Large intestine (tissue), 12 donors: ENCODE measurements at places on chromosomes 2 and 18. TPM values are rescaled to one million over a fixed set of nuclear protein-coding genes. Genes with fewer than 3 reads are reported as not detected.
A peak's percentile ranks its signal among the peaks of the same experiment; 100 is the strongest.

MC5R gene
- polyA plus RNA-seq: 0.66 TPM

DNA sequence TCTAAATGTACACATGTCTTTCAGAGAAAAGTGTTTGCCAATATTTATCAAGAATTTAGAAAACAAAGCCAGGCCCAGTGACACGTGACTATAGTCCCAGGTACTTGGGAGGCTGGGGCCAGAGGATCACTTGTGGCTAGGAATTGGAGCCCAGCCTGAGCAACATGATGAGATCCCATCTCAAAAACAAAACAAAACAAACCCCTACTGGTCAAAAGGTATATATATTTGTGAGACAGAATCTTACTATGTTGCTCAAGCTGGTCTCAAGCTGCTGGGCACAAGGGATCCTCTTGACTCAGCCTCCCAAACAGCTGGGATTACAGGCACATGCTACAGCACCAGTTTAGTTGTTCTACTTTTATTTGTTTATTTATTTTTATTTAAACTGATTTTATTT is 79.2 kb downstream of the ZDBF2 start:
- no peak for DNase-seq

TWIST2 gene
- polyA plus RNA-seq: 4.9 TPM

- peak; percentile 2 for DNase-seq
Observed at GRCh38 chr18:76208678-76209306, 286.2 kb downstream of the ZNF516 start.

DNA sequence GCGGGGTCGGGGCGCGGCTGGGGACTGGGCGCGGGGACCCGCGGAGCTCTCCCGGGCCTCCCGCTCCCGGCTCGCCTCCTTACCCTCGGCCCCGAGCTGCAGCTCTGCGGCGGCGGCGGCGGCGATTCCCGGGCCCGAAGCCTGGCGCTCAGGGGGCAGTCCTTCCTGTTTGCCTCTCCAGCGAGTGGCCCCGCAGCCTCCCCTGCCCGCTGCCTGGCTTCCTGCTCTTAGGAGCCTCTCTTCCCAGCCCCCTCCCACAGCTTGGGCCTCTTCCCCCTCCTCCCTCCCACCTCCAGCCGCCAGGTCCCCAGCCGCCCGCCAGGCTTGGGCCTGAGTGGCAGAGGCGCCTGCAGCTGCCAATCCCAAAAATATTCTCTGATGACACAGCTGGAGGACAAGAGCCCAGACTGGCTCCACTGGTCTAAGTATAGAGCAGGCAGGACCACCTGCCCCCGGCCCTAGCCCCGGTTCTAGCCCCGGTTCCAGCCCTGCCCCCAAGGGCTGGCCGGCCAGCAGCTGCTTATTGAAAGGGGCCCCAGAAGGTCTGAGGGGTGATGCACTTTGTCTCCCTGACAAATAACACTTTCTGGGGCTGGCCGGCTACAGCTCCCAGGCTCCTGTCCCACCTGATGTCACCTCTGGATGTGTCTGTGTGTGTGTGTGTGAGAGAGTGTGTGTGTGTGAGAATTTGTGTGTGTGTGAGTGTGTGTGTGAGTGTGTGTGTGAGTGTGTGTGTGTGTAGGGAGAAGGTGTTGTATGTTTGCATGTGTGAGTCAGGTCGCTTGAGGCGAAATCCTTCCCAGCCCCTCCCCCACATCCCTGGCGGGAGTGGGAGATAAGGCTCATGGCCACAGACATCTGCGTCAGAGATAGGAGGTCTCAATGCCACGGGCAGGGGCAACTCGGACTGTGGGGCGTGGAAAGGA is at the start of gene OBSL1:
OBSL1 (minus strand) TSS at position 229 of the 926 bp plus-strand sequence. CDS start 307 bp downstream, outside the sequence.
- DNase-seq: peak; percentile 74

GRCh38 chr2:134611316-134611715 is 107.5 kb downstream of the TMEM163 start:
- DNase-seq: no peak

ACMSD gene
- 0.34 TPM for polyA plus RNA-seq

GRCh38 chr18:10937743-10938640 is 211.4 kb downstream of the PIEZO2 start:
- DNase-seq: no peak

TEKT4 gene
- not detected for polyA plus RNA-seq

IL36RN gene
- polyA plus RNA-seq: not detected

DNA sequence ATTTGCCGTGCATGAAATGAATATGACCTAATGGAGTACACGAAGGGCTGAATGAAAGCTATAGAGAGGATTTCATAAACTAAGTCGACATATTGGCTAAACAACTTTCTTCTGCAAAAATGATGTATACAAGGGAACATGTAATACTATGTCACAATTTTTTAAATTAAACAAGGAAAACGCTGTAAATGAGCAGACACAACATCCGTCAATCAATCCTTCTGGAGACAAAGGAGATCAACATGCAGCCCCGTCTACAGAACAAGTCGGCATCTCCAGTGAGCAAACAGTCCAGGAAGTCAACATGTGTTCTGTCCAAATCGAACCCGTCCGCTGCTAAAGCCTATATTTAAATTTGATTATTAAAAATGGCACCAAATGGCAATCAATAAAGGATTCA is 180.8 kb downstream of the TCF4 start:
- DNase-seq: no peak

- DNase-seq: peak; percentile 16
Observed at GRCh38 chr2:232927032-232927792, 57.1 kb downstream of the SNORC start.

TFCP2L1 gene
- 0.45 TPM for polyA plus RNA-seq

DNA sequence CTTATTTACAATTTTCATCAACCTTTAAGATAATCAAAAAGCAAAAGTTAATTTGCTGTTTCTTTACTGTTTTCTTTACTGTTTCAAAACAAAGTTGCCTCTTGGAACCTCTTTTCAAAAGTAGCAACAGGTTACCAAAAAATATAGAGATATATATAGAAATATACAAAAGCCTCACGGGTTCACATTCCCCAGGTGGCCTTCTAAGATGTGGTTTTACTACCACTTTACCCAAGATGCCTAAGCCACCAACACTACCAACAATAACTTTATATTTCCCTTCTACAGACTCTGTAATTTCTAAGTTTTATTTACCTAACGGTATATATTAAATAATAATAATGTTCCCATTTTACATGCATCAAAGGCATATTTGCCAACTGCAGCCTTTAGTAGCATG is 4.9 kb downstream of the CYB5A start:
- no peak for DNase-seq

- DNase-seq: no peak
Observed at GRCh38 chr2:664063-664462, 13.1 kb downstream of the TMEM18 start.

GRCh38 chr18:32669549-32670165 is 103.2 kb downstream of the KLHL14 start:
- no peak for DNase-seq

MARCO gene
- 0.18 TPM for polyA plus RNA-seq

GRCh38 chr2:19674051-19675002 is 227.5 kb downstream of the TTC32 start:
- DNase-seq: no peak
